ENCODE measurements at places on chromosomes 1 and 21.

DNA sequence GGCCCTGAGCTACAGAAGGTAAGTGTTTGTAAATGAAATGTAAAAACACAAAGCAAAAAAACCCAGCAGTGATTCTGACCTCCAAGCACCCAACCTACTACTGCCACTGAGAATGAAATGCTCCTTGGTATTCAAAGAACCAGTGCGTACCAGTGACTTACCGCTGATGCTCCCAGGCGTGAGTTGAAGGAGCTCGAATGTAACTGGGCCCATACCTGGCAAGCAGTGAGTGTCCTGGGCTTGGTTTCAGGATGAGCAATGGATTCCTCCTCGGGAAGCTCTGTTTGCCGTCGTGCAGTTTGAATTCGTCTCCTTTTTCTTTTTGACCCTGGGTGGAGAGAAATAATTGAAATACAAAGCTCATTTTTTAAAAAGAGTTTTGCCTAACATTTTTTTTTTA is 121.9 kb downstream of the ATG4C start:
- H3K4me3 ChIP-seq: no peak overlapping the region
- H3K36me3 ChIP-seq: peaks cover 2% of the 10 kb centered on the region
- H3K27me3 ChIP-seq: peaks cover 4% of the 10 kb centered on the region

DNA sequence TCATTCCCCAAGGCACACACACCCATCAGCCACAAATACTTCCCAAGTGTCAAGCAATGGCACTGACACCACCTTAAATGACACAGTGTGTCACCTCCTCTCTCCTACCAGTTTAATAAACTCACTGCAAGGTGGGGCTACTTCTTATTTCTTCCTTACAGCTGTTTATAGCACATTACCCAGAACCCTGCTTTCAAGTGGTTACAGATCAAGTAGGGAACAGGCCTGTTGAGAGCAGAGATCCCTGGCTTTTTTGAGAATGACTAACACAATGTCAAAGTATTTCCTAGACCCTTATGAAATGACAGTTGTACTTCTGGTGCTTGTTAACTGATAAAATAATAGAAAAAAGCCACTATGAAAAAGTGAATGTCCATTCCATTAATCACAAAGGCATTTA is 19.8 kb downstream of the ZBTB17 start:
- no peak for DNase-seq
- peaks cover 56% of the 10 kb centered on the region for H3K4me1 ChIP-seq
- H3K27me3 ChIP-seq: no peaks in the 10 kb centered on the region
- no peak overlapping the region for H3K4me3 ChIP-seq

DNA sequence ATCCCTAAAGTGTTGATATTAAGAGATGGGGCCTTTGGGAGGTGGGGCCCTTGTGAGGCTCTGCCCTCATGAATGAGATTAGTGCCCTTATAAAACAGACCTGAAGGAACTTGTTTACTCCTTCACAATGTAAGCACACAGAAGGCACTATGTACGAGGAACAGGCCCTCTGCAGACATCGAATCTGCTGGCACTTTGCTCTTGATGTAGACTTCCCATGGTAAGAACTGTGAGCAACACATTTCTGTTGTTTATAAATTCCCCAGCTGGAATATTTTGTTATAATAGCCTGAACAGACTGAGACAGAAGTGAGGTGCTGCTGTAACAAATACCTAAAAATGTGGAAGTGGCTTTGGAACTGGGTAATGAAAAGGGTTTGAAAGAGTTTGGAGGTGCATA is 193.2 kb downstream of the TGFB2 start:
- H3K36me3 ChIP-seq: no peaks in the 10 kb centered on the region
- H3K4me3 ChIP-seq: no peak overlapping the region
- no peak overlapping the region for H3K27ac ChIP-seq
- no peak for DNase-seq
- H3K27me3 ChIP-seq: peaks cover 1% of the 10 kb centered on the region

- no peak overlapping the region for H3K4me3 ChIP-seq
- peaks cover 9% of the 10 kb centered on the region for H3K4me1 ChIP-seq
- DNase-seq: no peak
- peaks cover 100% of the 10 kb centered on the region for H3K27me3 ChIP-seq
- H3K27ac ChIP-seq: no peak overlapping the region
These were observed 8.7 kb downstream of the PLXNA2 start for GRCh38 chr1:208235356-208235981.

DNA sequence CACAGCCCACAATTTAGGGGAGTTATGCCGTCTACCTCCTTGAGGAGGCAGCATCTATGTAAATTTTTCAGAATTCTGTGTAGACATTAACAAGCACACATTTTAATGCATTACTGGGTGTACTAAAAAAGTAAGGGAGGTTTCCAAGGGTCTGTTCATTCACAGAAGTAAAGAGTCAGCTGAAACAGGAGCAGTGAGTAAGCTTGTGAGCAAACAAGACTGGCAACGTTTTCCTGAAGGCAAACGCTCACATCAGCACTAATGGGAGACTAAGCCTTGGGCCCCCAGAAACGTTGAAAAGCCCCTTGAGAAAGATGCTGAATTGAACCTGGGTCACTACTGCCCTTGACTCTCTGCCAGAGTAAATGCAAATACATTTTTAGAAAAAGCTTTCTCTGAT is 25.7 kb downstream of the RPRD2 start:
- DNase-seq: no peak
- H3K27ac ChIP-seq: peak overlapping the region; percentile 77
- no peak overlapping the region for H3K4me3 ChIP-seq

- no peak for DNase-seq
- H3K27ac ChIP-seq: no peak overlapping the region
- no peak overlapping the region for H3K4me3 ChIP-seq
- no peaks in the 10 kb centered on the region for H3K4me1 ChIP-seq
- H3K36me3 ChIP-seq: no peaks in the 10 kb centered on the region
These were observed 219.0 kb upstream of the NRIP1 start for GRCh38 chr21:15283789-15284188.

GRCh38 chr1:66381621-66382275 is 152.2 kb upstream of the SGIP1 start:
- H3K27me3 ChIP-seq: no peaks in the 10 kb centered on the region
- peaks cover 12% of the 10 kb centered on the region for H3K4me1 ChIP-seq
- no peak overlapping the region for H3K4me3 ChIP-seq
- peaks cover 4% of the 10 kb centered on the region for H3K36me3 ChIP-seq

DNA sequence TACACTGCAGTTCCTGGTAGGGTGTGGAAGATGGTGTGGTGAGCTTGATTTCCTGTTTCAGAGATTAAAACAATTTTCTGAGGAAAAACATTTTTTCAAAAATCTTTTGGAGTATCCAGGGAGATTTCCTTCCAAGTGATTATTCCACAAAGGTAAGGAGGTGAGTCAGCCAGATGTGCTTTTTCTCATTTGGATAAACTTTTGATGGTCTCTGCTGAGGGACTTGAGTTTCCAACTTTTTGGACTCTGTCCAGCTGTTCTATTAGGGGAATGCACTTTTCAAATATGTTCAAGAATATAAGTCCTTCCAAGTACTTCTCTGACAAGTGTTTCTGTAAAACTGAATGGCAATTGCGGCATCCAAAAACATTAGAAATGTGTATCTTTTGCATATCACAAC is 628.8 kb upstream of the ADAMTS5 start:
- no peaks in the 10 kb centered on the region for H3K27me3 ChIP-seq
- H3K4me1 ChIP-seq: no peaks in the 10 kb centered on the region
- DNase-seq: no peak
- H3K36me3 ChIP-seq: no peaks in the 10 kb centered on the region

Data from effector memory CD8-positive, alpha-beta T cell (primary cell).